ENCODE measurements at places on chromosomes 2 and 18.

GRCh38 chr2:209614690-209615369, 156.8 kb upstream of the UNC80 start:
- DNase-seq = no peak

GRCh38 chr18:47115205-47115604, 35.1 kb downstream of the HDHD2 start:
- DNase-seq = no peak

DNA sequence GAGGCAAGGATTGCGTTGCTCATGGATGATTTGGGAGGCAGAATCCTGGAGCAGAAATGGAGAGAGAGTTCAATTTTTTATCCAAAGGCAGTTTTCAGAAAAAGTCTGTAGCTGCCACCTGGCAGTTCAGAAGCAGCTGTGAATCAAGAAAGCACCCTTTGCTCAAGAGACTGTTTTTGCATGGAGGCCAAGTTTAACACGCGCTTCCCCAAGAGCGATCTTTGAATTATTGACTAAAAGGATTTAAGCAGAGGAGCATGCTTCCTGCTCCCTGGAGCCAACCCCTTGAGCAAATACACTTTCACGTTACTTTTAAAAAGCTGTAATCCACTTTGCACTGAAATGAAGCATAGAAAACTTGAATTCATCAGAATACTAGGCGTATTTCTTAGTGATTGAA, 252.4 kb downstream of the RNF144A start:
- DNase-seq = no peak

- no peak for DNase-seq
Measured at GRCh38 chr2:204850581-204850980, 305.3 kb downstream of the PARD3B start.

- DNase-seq = no peak
Measured at GRCh38 chr2:69564604-69565003, 78.9 kb downstream of the AAK1 start.

DNA sequence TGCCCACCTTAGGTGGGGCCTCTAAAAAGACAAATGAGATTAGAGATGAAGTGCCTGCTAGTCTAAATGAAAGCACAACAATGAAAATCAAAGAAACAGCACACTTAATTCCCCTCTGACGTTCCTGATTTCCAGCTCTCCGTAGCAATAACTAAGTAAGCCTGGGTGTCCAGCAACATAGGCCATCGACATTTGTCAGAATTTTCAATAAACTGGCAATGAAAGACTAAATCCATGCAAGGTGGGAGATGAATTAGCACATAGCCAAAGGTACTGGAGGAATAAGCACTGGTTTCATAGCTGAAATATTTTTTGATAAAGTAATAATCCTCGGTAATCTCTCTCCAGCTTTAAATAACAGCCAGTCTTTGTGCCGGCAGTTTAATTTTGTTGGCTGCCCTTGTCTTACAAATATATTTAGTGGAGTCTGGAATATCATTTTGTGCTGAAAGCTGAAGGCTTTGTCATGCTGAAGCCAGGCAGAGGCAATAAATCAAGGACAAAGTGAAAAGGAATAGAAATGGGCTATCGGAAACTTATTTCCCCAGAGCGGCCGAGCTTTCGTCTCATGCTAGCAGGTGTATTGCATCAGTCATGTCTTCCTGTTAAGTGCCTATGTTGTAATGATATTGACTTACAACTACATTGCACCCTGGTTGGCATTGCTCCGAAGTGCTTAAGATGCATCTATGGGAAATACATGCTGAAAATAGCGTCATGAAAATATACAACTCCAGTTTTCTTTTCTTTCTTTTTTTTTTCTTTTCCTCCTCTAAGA, 790.1 kb downstream of the CNTNAP5 start:
- DNase-seq = no peak

DNA sequence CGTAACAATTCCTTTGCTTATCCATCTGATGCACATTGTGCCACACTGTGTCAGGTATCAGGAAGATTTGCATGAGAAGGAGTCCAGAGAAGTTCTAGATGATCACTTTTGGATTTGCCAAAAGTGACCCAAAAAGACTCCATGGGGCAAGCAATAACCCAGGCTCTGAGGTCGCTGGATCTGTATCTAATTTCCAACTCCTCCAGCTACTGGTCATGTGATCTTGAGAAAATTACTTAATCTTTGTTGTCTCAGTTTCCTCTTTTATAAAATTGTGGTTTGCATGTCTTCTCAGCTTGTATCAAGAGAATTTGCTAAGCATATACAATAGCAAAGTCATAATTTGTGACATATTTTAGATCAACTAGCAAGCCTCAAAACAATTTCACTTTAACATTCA, 61.3 kb upstream of the ITGA4 start:
- no peak for DNase-seq

DNA sequence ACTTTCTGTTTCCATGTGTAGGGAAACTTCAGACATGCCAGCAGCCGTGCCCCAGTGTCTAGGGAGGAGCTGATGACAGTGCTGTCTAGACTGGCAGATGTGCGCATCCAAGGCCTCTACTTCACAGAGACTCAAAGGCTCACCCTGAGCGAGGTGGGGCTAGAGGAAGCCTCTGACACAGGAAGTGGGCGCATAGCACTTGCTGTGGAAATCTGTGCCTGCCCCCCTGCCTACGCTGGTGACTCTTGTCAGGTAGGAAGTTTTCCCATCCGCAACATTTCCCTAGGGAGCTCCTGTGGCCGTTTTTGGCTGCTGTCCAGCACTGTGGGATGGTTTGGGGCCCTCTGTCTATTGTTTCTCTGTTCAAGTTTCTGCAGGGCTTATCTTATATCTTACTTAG, 143.1 kb upstream of the TTC39C start:
- DNase-seq = peak; percentile 65

GRCh38 chr2:233979748-233980147, 62.6 kb downstream of the TRPM8 start:
- no peak for DNase-seq

- no peak for DNase-seq
Measured at GRCh38 chr2:33510586-33510968, 34.1 kb downstream of the RASGRP3 start.

DNA sequence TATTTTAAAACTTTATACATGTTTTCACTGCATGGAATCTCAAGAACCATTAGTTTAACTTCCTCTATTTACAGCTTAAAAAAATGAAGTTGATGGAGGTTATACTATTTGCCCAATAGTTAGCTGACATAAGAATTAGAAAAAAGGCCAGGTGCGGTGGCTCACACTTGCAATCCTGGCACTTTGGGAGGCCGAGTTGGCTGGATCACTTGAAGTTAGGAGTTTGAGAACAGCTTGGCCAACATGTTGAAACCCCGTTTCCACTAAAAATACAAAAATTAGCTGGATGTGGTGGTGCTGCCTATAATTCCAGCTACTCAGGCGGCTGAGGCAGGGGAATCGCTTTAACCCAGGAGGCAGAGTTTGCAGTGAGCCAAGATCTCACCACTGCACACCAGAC, 125.1 kb upstream of the CDH19 start:
- no peak for DNase-seq

- no peak for DNase-seq
Measured at GRCh38 chr2:119760237-119760955, 674 bp downstream of the PTPN4 start.
